ENCODE measurements at places on chromosomes 4 and X. TPM values are rescaled to one million over a fixed set of nuclear protein-coding genes. Genes with fewer than 3 reads are reported as not detected.

Gene FATE1
- total RNA-seq: not detected

Gene FGFBP2
- 5.8 TPM for total RNA-seq

- H3K4me1 ChIP-seq: no peaks in the 10 kb centered on the region
- H3K4me3 ChIP-seq: no peak overlapping the region
Measured at GRCh38 chrX:5708251-5708650, 520.4 kb downstream of the NLGN4X start.

GRCh38 chr4:178255172-178255571 is 812.9 kb upstream of the AGA start:
- DNase-seq: no peak
- H3K4me3 ChIP-seq: no peak overlapping the region
- H3K27ac ChIP-seq: no peak overlapping the region
- H3K27me3 ChIP-seq: no peaks in the 10 kb centered on the region
- H3K4me1 ChIP-seq: no peaks in the 10 kb centered on the region

DNA sequence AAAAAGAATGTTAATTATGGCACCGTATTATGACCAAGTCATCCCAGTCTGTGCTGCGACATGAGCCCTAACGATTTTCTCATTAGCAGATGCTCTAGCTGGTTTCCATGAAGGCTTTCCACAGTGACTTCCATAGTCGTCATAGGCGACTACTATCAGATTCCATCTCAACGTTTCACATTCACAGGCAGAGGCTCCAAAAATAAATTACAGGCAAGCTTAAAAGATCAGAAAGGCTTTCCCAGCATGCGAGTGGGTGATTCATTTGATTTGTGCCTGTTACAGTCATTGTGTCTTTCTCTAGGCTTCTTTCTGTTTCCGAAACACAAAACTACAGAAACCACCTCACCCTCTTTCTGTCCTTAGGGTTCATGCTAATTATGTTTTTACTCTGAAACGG is 43.2 kb downstream of the PALLD start:
- no peaks in the 10 kb centered on the region for H3K27me3 ChIP-seq
- H3K4me1 ChIP-seq: peaks cover 10% of the 10 kb centered on the region
- no peak overlapping the region for H3K4me3 ChIP-seq
- no peak for DNase-seq
- no peaks in the 10 kb centered on the region for H3K36me3 ChIP-seq

Measured in esophagus muscularis mucosa (tissue), 4 donors.